ENCODE measurements at places on chromosomes 11 and 22.

DNA sequence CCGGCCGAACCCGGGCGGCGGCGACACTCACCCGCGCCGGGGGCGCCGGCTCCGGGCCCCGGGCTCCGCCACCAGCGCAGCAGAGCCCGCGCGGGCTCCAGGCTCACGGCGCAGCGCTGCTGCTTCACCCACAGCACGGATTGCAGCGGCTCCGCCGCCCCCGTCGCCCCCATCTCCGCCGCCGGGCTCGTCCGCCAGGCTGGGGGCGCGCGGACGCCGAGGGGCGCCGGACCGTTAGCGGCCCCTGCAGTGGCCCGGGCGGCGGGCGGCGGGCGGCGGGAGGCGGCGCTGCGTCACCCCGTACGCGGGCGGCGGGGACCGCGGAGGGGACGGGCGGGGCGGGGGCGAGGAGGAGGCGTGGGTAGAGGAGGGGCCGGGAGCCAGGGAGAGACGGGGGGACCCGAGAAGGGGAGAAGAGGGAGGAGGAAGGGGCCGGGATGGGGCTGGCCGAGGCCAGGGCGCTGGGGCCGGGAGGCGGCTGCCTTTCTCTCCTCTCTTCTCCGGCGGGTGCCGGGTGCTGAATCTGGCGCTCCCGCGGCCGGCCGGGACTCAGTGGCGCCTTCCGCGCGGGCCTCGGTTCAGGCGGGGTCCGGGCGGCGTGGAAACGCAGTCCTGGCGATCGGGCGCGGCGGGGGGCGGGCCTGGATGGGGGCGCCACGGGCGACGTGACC is at the start of gene CERK:
TSS of gene CERK (minus strand) at position 277 of the 671 bp plus-strand sequence. CDS start at position 173, 104 bp downstream.
- peak; percentile 89 for DNase-seq

GRCh38 chr22:36465232-36466021 is 16.0 kb downstream of the TXN2 start:
- no peak for DNase-seq

DNA sequence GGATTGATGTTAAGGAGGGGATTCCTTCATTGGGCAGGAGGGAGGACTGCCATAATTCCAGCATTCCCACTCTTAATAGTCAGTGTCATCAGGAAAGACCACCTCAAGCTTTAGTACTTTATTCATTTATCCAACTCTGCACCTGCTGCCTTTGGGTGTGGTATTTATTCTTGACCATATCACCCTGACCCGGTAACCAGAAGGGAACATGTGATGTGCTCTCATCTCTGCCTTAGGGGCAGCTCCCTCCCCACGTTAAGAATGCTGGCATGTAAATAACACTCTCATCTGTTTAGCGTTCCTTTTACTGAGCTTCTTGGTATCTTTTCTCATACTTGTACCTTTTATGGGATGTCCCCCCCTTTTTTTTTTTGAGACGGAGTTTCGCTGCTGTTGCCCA is 7.7 kb downstream of the CAT start:
- no peak for DNase-seq

- no peak for DNase-seq
Measured at GRCh38 chr22:48551061-48551460, 1276.6 kb downstream of the BRD1 start.

DNA sequence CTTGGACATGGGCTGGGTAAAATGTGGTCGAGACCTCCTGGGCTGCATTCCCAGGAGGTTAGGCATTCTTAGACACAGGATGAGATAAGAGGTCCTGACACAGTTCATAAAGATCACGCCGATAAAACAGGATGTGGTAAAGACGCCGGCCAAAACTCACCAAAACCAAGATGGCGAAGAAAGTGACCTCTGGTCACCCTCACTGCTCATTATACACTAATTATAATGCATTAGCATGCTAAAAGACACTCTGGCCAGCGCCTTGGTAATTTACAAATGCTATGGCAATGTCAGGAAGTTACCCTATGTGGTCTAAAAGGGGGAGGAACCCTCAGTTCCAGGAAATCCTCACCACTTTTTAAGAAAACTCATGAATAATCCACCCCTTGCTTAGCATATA is 983.3 kb downstream of the OPCML start:
- DNase-seq, result no peak

- no peak for DNase-seq
Measured at GRCh38 chr11:89608234-89608966, 101.7 kb upstream of the TRIM77 start.

DNA sequence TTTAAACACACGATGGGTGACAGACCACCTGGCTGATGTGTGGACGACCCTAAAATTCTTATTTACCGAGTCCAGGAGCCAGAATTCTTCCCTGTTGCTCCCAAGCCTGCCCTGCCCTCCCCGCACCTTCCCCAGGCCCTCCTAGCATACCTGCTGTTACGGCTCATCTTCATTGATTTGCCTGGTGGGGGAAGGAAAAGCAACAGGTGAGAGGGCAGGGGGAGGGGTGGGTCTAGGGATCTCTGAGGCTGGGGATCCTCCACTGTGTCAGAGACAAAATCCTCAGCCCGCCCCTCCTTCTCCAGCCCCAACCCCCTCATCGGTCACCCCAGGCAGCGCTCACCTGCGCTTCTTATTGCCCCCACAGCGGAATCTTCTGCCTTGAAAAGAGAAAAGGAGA is 4.0 kb downstream of the FXYD2 start:
- DNase-seq, result no peak

DNA sequence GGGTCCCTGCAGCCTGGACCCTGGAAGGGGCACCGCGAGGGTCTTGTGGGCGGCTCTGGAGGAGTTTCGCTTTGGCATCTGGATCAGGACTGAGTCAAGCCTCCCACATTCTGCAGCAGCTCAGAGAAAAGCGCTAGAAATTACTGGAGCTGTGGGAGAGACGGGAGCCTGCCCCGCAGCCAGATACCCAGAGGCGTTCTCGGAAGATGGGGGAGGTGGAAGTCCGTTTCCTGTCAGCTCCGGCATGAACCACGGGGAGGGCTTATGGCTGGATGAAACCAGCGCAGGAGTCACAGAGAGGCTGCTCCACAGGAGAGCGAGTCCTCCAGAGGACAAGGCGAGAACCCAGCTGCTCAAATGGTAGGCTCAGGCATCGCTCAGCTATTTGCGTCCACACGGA is 379.3 kb downstream of the OPCML start:
- no peak for DNase-seq

GRCh38 chr22:17842386-17842785 is 68.1 kb upstream of the BID start:
- DNase-seq, result peak; percentile 46

GRCh38 chr11:131845255-131845654 is 474.8 kb downstream of the NTM start:
- DNase-seq, result no peak

DNA sequence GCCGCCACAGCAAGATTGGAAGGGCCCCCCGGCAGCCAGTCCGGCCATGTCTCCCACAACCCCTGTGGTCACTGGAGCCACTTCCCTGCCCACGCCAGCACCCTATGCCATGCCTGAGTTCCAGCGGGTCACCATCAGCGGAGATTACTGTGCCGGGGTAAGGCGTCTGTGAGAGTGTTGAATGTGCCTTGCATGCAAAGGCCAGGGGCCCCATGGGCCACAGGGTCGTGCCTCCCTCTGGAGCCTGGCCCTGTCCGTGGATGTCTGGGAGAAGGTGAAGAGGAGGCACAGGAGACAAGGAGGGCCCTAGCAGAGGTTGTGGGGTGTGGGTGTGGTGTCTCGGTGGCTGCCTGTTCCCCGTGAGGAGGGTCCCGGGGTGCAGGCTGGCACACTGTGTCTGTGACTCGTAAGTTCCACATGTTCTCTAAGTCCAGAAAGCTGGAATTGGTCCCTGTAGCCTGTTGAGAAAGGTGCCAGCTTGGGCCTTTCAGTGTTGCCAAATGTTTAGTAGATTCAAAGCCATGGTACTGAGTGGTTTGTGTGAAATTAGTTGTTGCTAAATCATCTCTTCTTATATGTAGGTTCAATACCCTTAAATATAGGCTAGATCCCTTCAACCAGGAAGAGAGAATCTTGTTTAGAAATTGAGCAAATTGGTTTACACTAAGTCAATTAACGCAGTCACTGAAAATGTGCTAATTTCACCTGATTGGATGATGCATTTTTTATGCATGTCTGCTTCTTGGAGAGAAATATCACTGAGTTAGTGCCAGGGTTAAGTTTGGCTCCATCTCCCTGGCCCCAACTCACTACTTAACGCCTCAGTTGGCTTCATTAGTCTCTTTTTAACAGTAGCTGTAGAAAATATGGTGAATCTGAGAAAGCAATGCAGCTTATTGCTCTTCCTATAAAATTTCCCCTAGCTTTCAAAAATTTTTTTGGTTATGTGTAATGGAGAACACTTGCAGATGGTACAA is 23.8 kb downstream of the AMPD3 start:
- peak; percentile 1 for DNase-seq

Data from CD4-positive, alpha-beta T cell treated with Interleukin-17A for 4 hours (primary cell).